ENCODE measurements at places on chromosomes 1 and 21.
A peak's percentile ranks its signal among the peaks of the same experiment; 100 is the strongest.

- no peak for DNase-seq
Measured at GRCh38 chr1:223726380-223727001, 14.2 kb downstream of the CAPN2 start.

DNA sequence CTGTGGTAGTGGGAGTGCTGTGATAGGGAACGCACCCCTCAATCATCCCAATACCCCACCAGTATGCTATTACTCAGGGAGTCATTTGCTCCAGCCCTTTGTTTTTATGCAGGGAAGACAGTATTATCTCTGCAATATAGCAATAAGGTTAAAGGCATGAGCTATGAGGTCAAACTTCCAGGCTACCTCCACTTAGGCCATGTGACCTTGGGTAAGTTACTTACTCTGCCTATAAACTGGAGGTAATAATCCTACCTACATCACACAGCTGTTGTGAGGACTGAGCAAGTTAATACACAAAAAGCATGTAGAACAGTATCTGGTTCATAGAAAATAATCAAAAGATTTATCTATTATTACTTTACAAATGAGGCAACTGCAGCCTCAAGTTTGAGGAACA, 30.1 kb downstream of the MEF2D start:
- no peak for DNase-seq

- DNase-seq = no peak
Measured at GRCh38 chr1:235929216-235929615, 62.5 kb upstream of the LYST start.

- DNase-seq = peak; percentile 71
Measured at GRCh38 chr1:28812669-28813468, 899 bp downstream of the OPRD1 start.

- DNase-seq = peak; percentile 59
Measured at GRCh38 chr1:111847466-111847865, 91.8 kb downstream of the DDX20 start.

DNA sequence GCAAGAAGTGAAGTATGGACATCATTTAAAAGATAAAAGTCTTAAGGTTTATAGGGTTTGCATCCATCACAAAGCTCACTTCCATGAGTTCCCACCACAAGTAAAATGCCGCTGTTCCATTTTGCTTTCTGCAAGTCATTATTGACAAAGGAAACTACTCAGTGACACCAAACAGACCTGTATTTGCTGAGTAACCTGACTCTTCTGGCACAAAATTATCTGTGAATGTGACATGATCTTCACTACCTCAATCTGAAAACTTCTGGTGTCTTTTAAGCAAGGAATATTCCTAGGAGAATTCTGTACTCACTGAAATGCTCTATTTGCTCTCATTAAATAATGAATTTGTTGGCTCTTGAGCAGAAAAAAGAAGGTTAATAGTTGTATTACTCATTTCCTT, 1077.4 kb upstream of the ADGRL4 start:
- DNase-seq = no peak

DNA sequence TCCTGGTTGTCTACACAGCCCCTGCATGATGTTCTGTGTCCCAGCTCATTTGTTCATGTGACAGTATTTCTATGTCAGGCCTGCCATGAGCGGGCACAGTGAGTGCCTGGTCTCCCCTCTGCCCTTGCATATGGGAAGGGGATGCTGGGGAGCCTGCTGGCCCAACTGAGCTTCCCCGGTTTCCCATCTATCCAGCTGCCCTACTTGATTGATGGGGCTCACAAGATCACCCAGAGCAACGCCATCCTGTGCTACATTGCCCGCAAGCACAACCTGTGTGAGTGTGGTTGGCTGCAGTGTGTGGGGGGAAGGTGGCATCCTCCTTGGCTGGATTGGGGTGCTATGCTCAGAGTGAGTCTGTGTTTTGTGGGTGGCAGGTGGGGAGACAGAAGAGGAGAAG, 1.5 kb downstream of the GSTM4 start:
- DNase-seq = no peak

- no peak for DNase-seq
Measured at GRCh38 chr1:247385283-247385682, 30.7 kb upstream of the NLRP3 start.

- no peak for DNase-seq
Measured at GRCh38 chr1:81573458-81573857, 227.3 kb upstream of the ADGRL2 start.

- DNase-seq = no peak
Measured at GRCh38 chr1:235622936-235623779, 26.4 kb downstream of the GNG4 start.

DNA sequence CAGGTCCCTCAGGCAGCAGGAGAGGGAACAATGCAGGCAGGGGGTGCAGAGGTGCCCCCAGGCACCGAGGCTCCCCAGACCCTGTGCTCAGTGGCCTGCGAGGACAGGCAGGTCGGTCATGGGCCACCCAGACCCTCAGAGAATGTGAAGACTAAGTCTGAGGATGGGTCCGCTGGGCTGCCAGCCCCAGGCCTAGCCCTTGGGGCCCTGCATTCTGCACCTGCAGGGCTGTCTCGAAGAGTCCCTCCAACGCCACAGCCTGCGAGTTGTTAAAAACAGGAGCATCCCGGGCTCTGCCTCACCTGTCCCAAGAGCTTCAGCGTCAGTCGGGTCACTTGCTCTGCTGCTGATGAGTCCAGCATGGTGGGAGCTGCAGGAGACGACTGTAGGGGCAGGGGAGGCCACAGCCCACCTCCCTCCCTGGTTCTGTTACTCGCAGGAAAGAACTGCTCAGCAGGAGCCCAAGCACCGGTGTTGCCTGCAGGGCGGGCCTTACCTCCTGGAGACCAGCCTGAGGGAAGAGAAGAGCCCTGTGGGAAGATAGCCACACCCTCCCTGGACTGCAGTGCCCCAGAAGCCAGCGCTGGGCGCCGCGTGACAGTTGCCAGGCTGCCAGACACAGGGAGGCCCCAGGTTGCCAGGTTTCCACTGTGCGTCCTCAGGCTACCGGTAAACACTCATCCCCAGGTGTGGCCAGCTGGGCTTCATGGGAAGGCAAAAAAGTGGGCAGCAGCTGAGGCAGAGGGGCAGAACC, 5.8 kb downstream of the C21orf58 start:
- peak; percentile 19 for DNase-seq

GRCh38 chr1:11839727-11840705, 7.6 kb downstream of the NPPA start:
- DNase-seq = no peak

GRCh38 chr1:209889077-209889418, 49.0 kb upstream of the SYT14 start:
- DNase-seq = no peak

- no peak for DNase-seq
Measured at GRCh38 chr1:69090752-69091151, 477.0 kb upstream of the LRRC7 start.

DNA sequence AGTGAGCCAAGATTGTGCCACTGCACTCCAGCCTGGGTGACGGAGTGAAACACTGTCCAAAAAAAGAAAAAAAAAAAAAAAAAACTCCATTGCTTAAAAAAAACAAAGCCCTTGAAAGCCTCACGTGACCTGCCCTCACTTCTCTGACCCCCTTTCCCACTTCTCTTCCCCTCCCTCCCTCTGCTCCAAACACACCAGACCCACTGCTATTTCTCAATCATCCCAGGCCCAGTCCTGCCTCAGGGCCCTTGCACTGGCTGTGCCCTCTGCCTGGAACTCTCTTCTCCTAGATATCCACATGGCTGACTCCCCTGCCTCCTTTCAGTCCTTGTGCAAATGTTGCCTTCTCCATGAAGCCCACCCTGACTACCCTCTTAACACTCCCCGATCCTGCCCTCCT, 45.4 kb upstream of the TARDBP start:
- DNase-seq = no peak

DNA sequence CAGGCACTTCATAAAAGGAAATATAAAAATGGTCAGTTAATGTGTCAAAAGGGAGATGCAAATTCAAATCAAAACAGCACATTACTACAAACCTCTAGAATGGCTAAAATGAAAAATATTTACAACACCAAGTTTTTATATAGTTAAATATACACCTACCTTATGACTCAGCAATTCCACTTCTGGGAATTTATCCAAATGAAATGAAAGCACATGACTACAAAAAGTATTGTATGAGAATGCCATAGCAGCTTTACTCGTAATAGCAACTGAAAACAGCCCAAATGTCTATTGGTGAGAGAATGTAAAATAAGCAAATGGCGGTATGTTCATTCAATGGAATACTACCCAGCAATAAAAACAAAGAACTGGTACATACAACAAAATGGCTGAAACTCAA, 175.8 kb upstream of the SPAG17 start:
- DNase-seq = no peak

DNA sequence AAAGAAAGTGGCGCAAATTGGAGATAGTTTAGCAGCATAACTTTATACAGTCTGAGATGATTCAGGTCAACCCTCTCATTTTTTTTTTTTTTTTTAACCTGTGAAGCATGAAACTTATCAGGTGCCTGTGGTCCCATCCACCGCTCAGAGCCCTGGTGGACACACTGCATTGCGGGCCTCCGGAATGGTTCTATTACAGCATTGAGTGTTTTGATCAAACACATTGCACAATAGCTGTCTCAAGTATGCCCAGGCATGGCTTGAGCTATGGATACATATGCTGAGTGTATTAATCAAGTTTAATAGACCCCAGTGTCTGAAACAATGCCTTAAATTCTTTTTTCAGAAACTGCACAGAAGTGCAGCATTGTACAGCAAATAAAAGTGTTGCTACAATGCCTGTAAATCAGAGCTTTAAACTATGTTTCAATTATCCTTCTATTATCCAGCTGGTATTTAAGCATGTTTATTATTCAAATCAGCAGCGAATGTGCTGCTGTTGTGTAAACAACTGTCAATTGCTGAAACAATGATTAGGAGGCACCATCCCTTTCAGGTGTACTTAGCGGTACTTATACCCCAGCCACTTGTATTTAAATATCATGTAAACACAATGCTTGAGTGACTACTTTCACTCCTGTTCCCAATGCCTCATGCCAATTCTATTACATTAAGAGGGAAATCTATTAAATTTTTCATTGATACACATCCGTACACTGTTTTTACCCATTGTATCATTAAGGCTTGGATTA, 456.6 kb downstream of the RPS6KC1 start:
- DNase-seq = peak; percentile 55

DNA sequence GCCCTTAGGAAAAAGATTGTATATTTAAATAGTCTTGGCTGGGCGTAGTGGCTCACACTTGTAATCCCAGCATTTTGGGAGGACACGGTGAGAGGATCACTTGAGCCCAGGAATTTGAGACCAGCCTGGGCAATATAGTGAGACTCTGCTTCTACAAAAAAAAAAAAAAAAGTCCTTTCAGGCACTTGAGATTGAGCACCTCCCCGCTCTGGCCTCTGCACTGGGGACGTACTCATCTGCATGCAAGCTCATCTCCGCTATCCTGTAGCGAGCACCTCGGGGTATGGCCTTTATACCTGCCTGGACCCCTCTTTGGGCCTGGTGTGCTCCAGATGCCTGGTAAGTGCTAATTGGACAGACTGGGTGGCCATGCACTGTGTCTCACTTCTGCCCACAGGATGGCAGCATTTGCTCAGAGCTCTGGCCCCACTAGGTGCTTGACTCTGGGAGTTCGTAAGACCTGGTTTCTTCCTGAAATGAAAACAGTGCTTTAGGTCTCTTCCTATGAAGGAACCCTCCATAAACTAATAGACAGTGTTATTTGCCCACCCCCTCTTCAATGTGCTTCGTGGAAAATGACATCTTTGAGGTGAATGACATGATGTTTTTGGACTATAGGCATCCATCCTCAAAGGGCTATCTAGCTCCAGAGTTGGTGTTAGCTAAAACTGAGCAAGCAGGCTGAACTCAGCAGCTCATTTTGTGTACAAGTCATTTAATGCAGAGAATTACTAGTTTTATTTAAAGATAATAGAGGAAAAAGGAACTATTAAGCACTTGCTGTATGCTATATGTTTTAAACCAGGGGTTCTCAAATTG, 61.7 kb upstream of the ADAR start:
- DNase-seq = peak; percentile 78

DNA sequence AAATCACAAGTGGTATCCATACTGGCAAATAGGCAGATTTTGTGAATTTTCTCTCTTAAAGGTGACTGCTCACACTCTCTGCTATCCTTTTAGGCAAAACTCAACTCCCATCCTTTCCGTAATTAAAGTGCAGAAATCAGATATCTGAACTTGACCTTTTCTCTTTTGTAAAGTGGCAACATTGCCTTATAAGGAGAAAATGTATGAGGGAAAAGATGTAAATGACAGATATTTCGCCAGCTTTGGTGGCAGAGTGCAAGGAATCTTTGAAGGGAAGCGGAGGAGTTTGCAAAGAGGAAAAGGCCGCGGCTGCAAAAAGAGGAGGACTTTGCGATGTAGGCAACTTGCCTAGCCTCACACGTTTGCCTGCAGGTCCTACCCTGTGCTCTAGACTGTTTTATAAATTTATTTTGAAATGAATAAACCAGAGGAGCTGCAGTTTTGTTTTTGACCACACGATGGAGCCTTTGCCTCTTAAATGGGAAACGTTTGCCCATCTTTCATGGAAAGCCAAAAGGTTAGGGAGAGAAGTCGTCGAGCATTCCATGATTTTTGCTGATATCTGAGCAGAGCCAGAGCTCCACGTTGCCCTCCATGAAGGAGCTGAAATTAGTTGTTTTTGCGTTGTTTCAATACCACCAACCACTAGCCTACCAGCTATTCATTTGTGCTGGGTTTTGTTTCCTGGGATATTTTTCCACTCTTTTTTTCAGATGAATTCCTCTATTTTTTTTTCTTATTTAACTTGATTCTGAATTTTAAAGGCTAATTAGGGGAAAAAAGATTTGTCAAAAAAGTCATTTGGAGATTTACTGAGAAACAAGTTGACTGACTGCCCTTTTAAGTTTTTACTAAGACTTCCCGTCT, 242.3 kb downstream of the LMX1A start:
- DNase-seq = peak; percentile 67

DNA sequence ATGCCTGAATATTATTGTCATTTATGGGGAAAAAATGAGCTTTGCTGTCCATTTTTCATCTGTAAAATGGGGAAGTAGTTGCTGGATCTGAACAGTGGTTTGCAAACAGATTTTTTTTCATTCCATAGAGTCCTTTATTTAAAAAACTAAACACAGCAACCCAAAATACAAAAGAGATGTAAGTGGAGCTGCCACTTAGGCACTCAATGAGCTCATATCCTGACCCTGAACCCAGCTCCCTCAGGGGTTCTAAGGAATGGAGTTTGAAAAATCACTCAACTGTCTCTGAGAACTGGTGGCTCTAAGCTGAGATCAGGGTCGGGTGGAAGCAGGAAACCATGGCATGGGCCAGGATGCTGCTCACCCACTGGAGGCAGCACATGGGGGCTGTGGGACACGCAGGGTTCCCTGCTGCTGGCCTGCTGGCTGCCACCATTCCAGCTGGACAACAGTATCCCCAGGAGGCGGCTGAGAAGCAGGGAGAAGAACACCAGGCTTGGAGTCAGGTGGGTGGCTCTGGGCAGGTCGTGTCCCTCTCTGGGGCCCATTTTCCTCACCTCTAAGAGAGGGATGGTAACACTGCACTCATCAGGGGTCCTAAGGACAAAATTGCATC, 9.6 kb upstream of the ECE1 start:
- DNase-seq = no peak

- DNase-seq = no peak
Measured at GRCh38 chr1:23461050-23461449, 22.9 kb downstream of the ASAP3 start.

- peak; percentile 70 for DNase-seq
Measured at GRCh38 chr1:59393211-59394180, 96.6 kb downstream of the FGGY start.
